Osteoblast (primary cell): ENCODE measurements at places on chromosomes 12 and 14. TPM values are rescaled to one million over a fixed set of nuclear protein-coding genes. Genes with fewer than 3 reads are reported as not detected.

Gene CLECL1
- not detected in 2 replicates for total RNA-seq

Gene RD3L
- total RNA-seq: not detected in 2 replicates

Gene KLHDC1
- 2.9 and 4.7 TPM in 2 replicates for total RNA-seq

Gene MMP19
- 13.0 and 14.7 TPM in 2 replicates for total RNA-seq

Gene GPRC5A
- total RNA-seq: 2.7 and 4.7 TPM in 2 replicates

Gene LRR1
- total RNA-seq: 7.6 and 16.2 TPM in 2 replicates
